Osteocyte (in vitro differentiated cells): ENCODE measurements at places on chromosomes 16 and 17. TPM values are rescaled to one million over a fixed set of nuclear protein-coding genes. Genes with fewer than 3 reads are reported as not detected.

DNA sequence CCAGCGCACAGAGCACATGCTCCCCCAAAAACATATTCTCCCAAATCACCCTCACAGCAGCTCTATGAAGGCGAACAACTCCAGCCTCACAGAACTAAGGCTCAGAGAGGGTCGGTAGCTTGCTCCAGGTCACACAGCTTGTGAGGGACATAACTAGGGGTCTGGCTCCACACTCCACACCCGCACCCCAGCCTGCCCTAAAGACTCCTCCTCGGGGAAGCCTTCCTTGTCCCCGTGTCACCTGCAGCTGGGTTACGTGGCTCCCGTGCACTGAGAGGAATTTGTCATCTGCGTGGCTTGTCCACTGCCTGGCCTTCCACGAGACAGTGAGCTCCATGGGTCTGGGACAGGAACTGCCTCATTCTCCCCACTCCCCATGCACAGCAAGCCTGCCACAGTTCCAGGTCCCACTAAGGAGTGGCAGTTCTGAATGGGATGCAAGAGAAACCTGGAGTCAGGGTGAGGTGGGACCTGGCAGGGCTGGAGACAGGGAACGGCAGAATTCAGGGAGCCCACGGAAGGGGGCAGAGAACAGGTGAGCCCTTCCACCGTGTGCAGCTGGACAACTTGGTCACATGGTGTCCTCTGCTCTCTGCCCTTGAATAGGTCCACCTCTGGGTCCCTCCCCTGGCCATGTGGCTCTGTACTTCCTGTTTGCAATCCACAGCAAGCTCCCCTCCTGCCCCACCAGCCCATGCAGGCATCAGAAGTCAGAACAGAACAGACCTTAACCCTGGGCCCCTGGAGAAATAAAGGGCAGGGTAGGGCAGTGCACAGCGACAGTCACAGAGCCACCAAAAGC, 27.4 kb downstream of the TNFRSF13B start:
- peak; percentile 80 for DNase-seq

DHRS13 gene
- 10.7 and 12.4 TPM in 2 replicates for total RNA-seq

DNA sequence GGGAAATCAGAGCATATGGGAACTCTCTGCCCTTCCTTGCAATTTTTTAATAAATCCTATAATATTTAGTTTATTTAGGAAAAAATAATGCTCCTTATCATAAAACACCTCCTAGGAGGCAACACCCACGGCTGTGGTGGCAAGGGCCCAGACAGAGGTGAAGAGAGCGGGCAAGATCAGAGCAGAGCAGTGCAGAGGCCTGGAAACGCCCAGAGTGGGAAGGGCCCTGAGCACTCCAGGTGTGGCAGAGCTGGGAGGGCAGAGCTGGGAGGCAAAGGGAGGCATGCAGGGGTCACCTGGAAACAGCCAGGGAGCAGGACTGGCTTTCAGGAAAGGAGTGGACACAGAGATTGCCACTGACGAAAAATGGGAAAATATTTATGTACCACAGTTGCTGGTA, 17.3 kb downstream of the FBXO31 start:
- no peak for DNase-seq

KRTAP9-2 gene
- not detected in 2 replicates for total RNA-seq

ZNF469 gene
- 4.1 and 4.6 TPM in 2 replicates for total RNA-seq

DNA sequence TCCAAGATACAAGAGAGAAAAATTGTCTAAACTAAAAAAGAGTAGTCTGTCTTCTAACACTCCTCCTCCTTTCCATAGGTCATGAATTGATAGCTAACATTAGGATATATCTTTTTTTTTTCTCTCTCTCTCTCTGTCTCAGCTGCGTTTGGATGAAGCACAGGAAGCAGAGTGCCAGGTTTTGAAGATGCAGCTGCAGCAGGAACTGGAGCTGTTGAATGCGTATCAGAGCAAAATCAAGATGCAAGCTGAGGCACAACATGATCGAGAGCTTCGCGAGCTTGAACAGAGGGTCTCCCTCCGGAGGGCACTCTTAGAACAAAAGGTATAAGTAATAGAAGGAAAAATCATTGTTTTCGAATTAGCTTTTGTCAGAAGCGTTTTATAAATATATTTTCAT, 32.9 kb downstream of the ABHD15 start:
- DNase-seq, result no peak

GRCh38 chr17:29475891-29476290, 85.7 kb downstream of the TAOK1 start:
- DNase-seq, result no peak

GRCh38 chr17:76243826-76244679, 3.8 kb upstream of the RNF157 start:
- no peak for DNase-seq
